ENCODE measurements at places on chromosomes 16 and 17.

DNA sequence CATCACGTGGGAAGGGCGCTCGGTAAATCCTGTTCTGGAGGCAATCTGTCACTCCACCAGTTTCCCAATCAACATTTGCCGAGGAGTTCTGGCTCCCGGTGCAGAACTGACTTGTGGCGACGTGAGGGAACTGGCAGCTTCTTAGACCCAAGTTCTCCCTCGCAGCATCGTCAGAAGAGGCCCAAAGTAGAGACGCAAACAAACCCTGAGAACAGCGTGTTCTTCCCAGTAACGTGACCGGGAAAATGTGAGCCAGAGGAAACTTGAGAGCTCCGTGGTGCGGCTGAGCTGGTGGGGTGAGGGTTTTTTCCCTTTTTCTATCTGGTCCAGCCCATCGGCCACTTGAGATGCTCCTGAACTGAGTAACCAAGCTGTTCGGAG, 158.9 kb upstream of the CACNG5 start:
- no peak for DNase-seq

DNA sequence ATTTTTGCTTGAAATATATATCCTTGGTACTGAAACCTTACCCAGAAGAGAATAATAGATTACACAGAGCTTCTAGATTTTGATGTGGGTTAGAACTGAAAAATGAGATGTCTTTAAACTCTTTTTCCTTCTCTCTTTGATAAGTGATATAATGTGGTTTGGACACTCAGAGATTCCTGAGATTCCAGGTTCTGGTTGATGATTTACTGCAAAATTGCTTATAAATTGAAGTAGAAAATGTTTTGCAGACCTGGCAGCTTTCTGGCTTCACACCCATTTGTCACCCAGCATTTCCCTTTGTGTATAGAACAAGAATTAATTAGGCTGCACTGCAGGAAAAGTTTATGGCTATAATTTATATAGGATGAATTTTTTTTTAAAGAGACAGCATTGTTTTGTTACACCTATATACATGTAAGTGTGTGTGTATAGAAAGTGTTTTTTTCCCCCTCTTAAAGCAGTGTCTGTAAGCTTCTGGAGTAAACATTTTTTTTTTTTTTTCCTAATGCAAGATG, 23.5 kb downstream of the AATF start:
- DNase-seq, result no peak

GRCh38 chr16:82603784-82604411, 22.9 kb upstream of the CDH13 start:
- peak; percentile 57 for DNase-seq

DNA sequence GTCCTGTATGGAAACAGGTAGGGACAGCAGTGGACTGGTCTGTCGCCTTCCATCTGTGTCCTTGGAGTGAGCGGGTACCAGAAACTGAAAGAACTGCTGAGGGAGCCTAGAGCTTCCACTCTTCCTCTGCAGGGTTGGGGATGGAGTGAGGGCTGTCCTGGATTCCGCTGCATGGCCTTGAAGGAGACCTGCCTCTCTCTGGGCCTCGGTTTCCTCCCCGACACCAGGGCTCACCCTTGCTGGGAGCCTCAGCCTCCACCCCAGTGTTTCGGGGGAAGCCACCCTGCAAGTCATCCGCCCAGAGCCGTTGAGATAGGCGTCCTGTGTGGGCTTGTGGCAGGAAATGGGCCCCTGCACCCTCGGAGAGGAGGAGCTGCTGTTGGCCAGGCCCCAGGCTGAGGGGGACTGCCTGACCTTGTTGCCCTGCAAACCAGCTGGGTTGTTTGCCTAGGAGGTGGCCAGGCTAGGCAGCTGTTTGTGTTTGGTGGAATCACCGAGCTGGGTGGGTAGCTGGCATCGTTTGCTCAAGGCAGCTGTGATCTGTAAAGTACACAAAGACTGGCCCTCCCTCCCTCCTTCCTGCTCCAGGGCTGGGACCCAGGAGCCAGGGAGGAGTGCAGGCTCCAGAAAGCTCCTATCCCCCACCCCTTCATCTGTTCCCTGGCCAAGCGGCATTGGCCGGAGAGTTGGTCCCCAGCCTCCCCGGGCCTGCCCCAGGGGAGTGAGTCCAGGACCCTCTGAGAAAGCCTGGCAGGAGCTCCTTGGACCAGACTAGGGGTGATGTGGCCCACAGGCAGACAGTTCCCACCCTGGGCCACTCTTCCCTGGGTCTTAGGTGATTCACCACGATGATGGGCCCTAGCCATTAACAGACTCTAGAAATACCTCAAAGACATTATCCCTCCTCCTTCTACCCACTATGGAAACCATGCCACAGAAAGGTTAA, 1.3 kb downstream of the RAB37 start:
- DNase-seq, result no peak

DNA sequence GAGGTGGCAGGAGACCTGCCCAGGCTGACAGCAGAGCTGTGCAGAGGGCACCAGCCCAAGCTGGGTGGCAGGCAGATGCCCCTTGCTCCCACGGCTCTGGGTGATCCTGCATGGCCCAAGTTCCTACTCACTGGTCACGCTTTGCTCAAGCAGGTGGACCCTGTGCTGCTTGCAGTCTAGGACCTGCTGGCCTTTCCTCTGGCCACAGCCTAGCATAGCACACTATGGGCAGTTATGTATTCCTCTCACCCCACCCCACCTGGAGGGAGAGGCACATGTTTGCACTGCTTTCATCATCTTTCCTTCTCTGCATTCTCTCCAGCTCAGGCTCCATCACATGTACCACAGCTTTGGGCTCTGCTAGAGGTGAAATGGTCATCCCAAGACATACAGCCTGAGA, 19.6 kb upstream of the SREBF1 start:
- DNase-seq, result no peak

DNA sequence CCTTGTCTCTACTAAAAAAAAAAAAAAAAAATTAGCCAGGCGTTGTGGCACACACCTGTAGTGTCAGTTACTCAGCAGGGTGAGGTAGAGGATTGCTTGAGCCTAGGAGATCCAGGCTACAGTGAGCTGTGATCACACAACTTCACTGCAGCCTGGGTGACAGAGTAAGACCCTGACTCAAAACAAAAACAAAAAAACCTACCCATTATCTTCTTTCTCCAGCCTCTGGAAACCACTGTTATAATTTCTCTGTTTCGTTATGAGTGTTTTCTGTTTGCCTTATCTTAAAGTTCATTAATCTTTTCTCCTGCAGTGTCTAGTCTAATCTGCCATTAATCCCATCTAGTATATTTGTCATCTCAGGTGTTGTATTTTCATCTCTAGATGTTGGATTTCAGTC, 18.6 kb upstream of the CLTC start:
- DNase-seq, result no peak

GRCh38 chr16:82070656-82071369, 35.8 kb downstream of the HSD17B2 start:
- peak; percentile 57 for DNase-seq

- no peak for DNase-seq
Observed at GRCh38 chr17:49928837-49929475, 40.0 kb upstream of the DLX4 start.

DNA sequence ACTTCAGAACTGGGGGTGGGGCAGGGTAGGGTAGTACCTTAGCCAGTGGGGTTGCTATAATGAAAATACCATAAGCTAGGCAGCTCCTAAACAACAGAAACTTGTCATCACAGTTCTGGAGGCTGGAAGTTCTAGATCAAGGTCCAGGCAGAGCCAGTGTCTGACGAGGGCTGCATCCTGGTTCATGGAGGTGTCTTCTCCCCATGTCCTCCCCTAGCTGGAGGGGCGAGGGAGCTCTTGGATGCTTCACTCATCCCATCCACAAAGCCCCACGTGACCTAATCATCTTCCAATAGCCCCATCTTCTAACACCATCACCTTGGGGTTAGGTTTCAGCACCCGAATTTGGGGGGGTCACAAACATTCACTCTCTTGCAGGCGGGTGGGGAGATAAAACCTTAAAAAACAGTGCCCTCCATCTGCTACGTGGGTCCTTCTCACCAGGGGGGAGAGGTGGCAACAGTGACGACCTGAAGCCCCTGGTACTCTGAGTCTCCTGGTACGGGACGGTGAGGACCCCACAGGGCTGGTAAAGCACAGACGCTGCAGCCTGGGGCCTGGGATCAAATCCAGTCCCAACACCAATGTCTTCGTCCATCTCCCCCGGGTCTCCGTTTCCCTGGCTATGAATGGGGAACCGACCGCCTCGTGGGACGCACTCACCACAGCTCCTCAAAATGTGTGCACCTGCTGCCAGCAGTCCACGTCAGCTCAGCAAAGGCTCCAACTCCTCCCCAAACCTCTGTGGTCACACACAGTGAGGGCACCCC, 22.8 kb downstream of the RAB40B start:
- no peak for DNase-seq

GRCh38 chr16:72226136-72226535, 54.2 kb upstream of the PMFBP1 start:
- DNase-seq, result no peak

DNA sequence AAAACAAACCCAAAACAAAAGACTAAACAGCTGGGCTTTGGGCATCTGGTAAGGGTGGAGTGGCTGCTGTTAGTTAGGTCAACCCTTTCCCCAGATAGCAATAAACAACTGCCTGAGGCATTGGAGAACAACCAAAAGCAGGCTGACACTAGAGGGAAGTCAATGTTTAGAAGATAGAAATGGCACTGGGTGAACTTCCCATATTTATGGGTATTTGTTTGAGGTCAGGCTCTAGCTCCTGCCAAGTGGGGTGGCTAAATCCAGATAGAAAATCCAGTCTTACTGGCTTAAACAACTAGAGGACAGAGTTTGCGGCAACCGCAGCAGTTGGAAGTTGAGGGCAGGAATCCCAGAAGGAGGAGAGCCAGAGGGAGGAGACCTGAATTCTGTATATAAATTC, 79.4 kb downstream of the SDK2 start:
- no peak for DNase-seq

DNA sequence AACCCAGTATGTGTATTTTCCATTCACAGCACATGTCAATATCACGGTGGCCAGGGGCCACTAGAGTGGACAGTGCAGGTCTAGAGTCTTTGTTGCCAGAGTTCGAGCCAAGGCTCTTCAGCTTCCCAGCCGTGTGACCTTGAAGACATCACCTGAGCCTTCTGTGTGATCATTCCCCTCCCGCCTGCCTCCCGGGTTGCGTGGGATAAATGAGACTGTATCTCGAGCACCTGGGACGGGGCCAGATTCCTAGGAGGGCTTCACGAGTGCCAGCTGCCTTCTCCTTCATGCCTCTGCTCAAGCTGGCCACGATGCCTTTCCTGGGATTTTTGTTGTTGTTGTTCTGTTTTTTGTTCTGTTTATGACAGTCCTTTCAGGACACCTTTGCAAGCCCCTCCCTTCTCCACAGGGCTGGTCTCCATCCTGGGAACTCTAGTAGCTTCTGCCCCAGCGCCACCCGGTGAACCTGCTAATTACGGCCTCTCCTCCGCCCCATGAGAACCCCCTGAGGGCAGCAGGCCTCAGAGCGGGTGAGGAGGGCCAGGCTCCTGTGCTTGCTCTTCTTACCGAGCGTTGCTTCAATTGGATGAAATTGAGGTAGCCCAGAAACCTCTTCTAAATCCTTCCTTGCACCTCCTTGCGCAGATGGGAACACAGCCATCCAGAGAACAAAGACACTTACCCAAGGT, 3.9 kb downstream of the SPNS2 start:
- no peak for DNase-seq

GRCh38 chr17:51442088-51442865, 181.9 kb downstream of the UTP18 start:
- no peak for DNase-seq

Measured in AG08396 (cell line).